ELR (cell line): ENCODE measurements at places on chromosomes 12 and 14.
A peak's percentile ranks its signal among the peaks of the same experiment; 100 is the strongest.

DNA sequence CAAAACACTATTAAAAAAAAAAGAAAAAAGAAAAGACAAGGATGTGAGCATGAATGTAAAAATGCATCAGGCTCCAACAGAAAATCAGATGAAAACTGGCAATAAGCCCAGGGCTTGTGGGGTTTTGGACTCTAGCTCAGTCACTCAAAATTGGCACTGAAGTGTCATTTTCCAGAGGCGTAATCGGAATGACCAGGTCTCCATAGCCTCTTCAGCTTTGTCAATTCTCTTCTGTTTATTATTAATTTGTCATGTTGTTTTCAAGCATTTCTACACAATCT, 137.2 kb upstream of the TRHDE start:
- DNase-seq: no peak

GRCh38 chr12:84502907-84503787, 409.5 kb downstream of the SLC6A15 start:
- peak; percentile 26 for DNase-seq

- no peak for DNase-seq
Measured at GRCh38 chr14:29853272-29853671, 74.4 kb downstream of the PRKD1 start.

GRCh38 chr14:104956290-104956890, 21.8 kb downstream of the AHNAK2 start:
- no peak for DNase-seq

GRCh38 chr14:53955229-53955556, 1.4 kb downstream of the BMP4 start:
- no peak for DNase-seq

GRCh38 chr12:22335794-22336166, 1.3 kb upstream of the ST8SIA1 start:
- no peak for DNase-seq

GRCh38 chr14:61197416-61197815, 83.7 kb downstream of the TMEM30B start:
- no peak for DNase-seq

- no peak for DNase-seq
Measured at GRCh38 chr12:51977320-51977753, 25.8 kb downstream of the ACVR1B start.

GRCh38 chr14:64544607-64545312, 4.2 kb downstream of the HSPA2 start:
- DNase-seq: no peak

DNA sequence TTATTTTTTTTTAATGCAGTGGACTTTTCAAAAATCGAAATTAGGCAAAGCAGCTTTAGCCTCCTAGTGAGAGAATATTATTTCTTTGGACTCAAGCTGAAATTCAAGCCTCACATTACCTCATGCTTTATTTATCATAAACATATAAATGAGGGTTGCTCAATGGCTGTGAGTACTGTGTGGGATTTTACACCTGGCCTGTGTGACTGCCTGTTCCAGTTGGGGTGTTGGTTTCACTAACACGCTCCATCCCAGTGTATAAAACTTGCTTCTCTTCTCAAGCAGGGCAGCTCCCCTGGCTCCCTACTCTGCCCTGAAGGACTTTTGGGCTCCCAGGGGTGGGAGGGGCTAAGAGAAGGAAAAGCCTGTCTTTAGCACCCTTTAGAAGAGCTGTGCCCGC, 15.0 kb downstream of the ANKLE2 start:
- DNase-seq: no peak

GRCh38 chr14:32426028-32426427, 96.9 kb downstream of the AKAP6 start:
- DNase-seq: no peak

DNA sequence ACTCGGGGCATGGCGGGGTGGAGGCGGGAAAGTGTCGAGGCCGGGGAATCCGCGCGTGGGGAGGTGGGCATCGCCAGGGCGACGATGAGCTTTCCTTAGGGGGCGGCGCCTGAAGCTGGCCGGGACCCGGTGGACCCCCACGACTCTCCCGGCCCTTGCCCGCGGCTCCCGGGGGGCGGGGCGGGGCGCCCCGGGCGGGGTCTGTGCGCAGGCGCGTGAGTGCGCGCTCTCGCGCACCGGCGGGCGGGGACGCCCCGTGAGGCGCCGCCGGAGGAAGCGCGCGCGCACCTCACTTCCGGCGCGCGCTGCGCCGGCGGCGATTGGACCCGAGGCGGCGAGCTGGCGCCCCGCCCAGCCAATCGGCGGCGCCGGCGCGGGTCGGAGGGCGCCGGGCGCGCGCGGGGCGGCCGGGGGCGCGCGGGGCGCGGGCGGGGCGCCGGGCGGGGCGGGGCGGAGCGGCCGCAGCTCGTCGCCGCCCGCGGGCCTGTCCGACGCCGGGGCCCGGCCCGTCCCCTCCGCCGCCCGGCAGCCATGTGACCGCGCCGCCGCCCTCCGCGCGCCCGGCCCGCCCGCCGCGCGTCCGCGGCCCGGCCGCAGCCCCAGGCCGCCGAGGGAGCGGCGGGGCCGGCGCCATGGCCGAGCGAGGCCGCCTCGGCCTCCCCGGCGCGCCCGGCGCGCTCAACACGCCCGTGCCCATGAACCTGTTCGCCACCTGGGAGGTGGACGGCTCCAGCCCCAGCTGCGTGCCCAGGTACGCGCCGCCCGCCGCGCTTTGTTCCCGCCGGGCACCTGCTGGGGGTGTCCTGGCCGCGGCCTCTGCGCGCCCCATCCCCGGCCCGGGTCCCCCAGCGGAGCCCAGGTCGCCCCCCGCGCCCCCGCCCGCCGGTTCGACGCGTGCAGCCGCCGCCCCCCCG, at the start of gene PACS2:
TSS of gene PACS2 (plus strand) at position 462 of the 914 bp plus-strand sequence. CDS start at position 633, 171 bp downstream.
- peak; percentile 89 for DNase-seq

- DNase-seq: no peak
Measured at GRCh38 chr12:104669851-104670337, 213.1 kb downstream of the CHST11 start.

DNA sequence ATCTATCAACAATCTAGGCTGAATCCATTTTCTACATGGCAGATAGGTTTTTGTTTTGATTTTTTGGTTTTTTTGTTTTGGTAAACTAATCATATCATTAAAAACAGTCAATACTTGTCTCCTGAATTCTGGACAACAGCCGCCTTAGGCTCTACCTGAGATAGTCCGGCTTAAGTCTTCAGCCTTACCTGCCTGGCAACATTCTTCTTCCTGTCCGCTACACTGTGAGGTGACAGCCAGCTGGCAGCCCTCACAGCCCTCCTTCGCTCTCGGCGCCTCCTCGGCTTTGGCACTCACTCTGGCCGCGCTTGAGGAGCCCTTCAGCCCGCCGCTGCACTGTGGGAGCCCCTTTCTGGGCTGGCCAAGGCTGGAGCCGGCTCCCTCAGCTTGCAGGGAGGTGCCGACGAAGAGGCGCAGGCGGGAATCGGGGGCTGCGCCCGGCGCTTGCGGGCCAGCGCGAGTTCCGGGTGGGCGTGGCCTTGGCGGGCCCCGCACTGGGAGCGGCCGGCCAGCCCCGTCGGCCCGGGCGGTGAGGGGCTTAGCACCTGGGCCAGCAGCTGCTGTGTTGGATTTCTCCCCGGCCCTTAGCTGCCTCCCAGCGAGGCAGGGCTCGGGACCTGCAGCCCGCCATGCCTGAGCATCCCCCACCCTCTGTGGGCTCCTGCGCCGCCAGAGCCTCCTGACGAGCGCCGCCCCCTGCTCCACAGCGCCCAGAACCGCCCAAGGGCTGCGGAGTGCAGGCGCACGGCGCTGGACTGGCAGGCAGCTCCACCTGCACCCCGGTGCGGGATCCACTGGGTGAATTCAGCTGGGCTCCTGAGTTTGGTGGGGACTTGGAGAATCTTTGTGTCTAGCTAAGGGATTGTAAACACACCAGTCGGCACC, 49.0 kb downstream of the MDGA2 start:
- DNase-seq: no peak

- DNase-seq: no peak
Measured at GRCh38 chr12:126243814-126244440, 1178.7 kb downstream of the AACS start.

GRCh38 chr12:124837958-124838803, 25.5 kb downstream of the SCARB1 start:
- DNase-seq: peak; percentile 100

- DNase-seq: no peak
Measured at GRCh38 chr14:105748204-105748578, 221.8 kb downstream of the TMEM121 start.

GRCh38 chr14:97785495-97785894, 988.3 kb downstream of the VRK1 start:
- DNase-seq: no peak

GRCh38 chr14:53534841-53535240, 381.7 kb upstream of the DDHD1 start:
- peak; percentile 25 for DNase-seq

- DNase-seq: peak; percentile 87
Measured at GRCh38 chr12:121925358-121925695, 6.9 kb downstream of the CFAP251 start.

GRCh38 chr12:6735448-6736191, 11.8 kb downstream of the COPS7A start:
- DNase-seq: peak; percentile 65

DNA sequence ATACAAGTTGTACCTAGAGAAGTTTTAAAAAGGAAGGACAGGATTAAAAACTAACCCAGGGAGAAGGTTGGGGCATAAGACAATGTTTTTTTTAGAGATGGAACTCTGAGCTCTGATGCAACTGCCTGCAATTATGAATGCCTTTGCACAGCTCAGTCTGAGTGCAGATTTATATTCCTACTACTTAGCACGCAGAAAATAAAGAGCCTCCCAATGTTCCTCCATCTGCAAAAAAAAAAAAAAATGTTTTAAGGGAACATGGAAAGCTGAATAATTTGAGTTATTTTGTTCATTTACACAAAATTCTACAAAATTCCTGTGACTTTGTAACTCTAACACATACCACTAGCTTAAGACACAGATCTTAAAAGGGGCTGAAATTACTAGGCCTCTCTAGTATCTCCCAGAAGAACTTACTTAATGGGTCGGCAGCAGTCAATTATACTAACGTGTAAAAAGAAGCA, 15.7 kb downstream of the CLIP1 start:
- DNase-seq: peak; percentile 22

GRCh38 chr12:46449316-46449715, 76.7 kb upstream of the SLC38A2 start:
- DNase-seq: no peak

GRCh38 chr12:118704527-118705241, 276.7 kb upstream of the SRRM4 start:
- no peak for DNase-seq

GRCh38 chr12:44286821-44287505, 451.1 kb downstream of the TMEM117 start:
- DNase-seq: no peak

- no peak for DNase-seq
Measured at GRCh38 chr12:123286652-123287373, 15.2 kb upstream of the CDK2AP1 start.

DNA sequence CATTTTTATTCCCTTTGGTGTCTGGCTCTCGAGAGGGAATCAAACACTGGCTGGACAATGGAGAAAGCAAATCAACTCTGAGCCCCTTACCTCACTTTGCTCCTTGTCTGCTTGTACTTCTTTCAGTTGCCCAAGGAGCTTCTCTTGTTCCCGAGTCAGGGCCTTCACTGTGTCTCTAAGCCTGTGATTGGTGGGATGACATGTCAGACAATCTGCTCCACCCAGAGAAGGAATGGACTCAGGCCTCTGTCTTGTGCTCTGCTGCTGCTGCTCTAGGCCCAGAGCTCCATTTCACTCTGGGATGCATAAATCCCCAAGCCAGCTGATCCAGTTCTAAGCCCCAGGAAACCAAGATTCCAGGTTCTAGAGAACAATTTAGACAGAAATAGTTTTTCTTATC, 7.6 kb downstream of the CALCOCO1 start:
- no peak for DNase-seq

GRCh38 chr12:109951751-109952150, 44.4 kb downstream of the GIT2 start:
- DNase-seq: peak; percentile 87

GRCh38 chr12:13799574-13799973, 181.8 kb downstream of the GRIN2B start:
- DNase-seq: no peak

DNA sequence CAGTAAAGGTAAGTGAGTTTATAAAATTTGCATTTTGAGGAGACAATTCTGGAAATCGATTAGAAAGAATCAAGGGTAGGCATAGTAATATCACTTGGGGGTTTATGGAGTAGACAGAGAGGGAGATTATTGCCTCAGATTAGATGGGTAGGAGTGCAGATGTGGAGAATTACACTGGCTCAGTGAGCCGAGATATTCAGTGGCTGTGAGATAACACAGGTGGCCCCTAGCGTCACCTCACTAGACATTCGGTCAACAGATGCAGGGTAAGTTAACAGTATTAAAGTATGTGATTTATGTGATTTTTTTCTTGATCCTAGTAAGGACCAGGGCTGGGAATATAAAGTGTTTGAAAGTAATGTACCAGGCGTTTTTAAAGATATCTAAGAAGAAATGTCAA, 39.6 kb upstream of the KLRD1 start:
- DNase-seq: no peak

DNA sequence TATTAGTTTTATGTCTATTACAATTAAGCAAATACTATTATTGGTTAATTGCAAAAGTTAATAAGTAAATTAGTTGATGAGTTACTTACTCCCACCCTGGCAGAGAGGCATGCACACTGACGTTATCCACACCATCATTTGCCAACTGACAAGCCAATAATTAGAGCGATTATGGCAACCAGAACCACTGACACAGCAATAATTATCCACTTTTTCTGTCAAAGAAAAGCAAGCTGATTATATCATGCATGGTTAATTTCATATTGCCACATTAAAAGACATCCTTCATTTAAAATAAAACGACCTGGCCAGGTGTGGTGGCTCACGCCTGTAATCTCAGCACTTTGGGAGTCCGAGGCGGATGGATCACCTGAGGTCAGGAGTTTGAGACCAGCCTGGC, 43.1 kb downstream of the STX2 start:
- no peak for DNase-seq

DNA sequence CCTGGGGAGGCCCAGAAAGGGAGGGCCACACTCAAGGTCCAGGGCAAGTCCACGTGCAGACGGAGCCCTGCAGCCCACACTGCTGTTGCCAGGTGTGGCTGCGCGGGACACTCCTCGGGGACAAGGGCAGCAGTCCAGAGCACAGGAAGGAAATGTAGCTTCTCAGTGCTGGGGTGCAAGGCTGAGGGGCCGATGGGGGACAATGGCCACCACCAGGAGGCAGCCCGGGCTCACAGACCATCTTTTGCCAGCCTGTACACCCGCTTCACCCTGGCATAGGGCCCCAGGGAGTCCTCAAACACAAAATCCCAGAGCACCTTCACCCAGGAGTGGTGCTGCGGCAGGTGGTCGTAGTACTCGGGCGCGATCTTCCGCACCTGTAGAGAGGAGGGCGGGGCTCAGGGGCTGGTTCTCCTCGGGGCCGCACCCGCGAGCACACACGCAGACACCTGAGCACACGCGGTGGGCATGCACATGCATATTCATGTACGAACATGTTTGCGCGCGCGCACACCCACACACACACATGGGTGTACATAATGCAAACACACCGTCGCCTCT, 12.8 kb downstream of the DEGS2 start:
- no peak for DNase-seq
